ENCODE measurements at places on chromosomes 5 and 9.

DNA sequence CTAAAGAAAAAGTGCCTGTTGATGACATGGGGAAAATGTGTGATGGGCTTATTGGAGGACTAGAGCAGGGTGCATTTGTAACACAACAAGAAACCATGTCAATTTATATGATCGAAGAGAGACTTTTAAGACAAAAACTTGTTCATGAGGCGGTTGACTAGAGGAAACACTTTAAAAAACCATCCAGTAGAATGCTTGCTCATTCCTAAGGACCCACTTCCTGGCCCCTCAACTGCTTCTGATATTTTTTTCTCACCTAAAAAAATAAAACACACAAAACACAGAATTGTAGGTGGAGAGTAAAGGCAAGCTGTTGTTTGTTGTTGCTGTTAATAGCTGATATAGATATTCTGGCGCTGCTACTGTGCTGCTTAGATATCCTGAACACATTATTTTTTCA, 50.6 kb downstream of the SPIN1 start:
- no peak for DNase-seq

- DNase-seq, result no peak
Observed at GRCh38 chr9:120257483-120257882, 322.5 kb downstream of the CDK5RAP2 start.

- no peak for DNase-seq
Observed at GRCh38 chr9:133430244-133430643, 8.1 kb downstream of the ADAMTS13 start.

- DNase-seq, result no peak
Observed at GRCh38 chr5:16914108-16914435, 22.0 kb downstream of the MYO10 start.

- no peak for DNase-seq
Observed at GRCh38 chr9:126607086-126607485, 6.6 kb upstream of the LMX1B start.

GRCh38 chr9:76475686-76476085, 16.7 kb downstream of the GCNT1 start:
- no peak for DNase-seq

GRCh38 chr9:80794197-80794596, 895.1 kb downstream of the TLE1 start:
- DNase-seq, result no peak

DNA sequence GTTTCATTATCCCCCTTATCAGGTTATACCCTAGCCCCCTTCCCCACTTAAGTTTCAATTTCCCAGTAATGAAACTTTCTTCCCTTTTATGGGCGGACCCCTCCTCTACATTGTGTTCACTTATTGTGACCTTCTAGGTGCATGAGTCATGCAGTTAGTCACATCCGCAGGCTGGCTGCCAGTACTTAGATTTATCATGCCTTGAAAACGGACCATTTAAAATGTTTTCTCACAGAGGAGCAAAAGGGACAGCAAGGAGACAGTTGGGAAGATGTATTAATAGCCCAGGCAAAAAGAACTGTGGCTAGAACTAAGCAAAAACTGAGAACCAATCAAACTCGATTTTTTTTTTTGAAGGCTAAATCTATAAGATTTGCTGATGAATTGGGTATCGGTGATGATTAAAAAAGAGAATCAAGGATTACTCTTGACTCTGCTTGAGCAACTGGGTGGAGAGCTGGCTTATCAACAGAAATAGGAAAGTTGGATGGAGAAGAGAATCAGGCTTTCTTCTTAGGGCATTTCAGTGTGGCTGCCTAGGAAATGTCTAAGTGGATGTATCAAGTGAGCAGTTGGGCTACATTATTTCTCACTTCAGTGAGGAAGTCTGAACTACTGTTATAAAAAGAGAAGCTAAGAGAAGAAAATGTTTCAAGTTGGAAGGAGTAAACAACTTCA, 615.0 kb downstream of the HINT1 start:
- no peak for DNase-seq

- no peak for DNase-seq
Observed at GRCh38 chr5:165809914-165810313, 2304.5 kb downstream of the MAT2B start.

- no peak for DNase-seq
Observed at GRCh38 chr5:176697934-176698538, 50.8 kb downstream of the TSPAN17 start.

DNA sequence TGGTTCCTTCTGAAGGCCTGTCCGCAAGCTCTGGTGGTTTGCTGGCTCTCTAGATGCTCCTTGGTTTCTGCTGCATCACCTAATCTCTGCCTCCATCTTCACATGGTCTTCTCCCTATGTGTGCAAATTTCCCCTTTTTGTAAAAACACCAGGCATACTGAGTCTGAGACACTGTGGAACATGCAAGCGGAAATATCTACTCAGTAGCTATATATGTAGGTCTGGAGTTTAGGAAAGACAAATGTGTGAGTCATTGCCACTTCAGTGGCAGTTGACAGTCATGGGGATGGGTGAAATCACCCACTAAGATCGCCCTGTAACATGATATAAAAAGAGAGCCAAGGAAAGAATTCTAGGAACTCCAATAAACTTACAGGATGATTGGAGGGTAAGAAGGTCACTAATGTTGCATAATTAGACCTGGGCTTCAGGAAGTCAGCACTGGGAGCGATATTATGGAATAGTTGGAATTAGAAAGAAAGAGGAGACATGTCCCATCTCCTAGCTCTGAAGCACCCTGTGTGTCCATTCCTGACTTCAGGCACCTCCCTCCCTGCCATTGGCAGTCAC, 22.7 kb upstream of the UBLCP1 start:
- no peak for DNase-seq

DNA sequence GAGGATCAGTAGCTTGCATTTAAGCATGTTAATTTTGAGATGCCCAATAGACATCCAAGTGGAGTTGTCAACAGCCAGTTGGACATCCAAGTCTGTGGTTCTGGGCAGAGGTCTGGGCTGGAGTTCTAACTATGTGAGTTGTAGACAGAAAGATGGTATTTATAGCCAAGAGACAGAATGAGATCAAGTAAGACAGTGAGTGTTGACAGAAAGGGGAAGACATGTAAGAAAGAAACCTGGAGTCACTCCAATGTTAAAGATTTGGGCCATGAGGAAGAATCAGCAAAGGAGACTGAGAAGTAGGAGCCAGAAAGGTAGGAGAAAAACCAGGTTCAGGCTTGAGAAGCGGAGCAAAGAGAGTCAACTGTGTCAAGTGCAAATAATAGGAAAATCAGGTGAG, 95.5 kb upstream of the PUM3 start:
- no peak for DNase-seq

DNA sequence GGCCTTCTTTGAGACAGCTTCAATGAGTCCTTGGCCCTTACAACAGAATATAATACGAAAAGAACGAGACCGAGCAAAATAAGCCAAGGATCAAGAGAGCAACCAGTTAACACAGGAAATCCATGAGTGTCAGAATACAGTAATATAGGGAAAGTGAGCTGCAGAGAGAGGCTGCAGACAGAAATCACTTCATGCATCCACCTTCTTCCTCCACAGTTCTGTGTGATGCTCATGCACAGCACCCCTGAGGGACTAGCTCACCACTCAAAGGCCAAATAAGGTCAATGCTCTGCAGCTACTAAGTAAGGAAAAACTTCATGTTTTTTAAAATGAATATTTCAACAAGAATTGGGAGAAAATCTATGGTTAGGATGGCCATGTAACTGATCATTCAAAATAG, 257.1 kb downstream of the MCTP1 start:
- no peak for DNase-seq

- no peak for DNase-seq
Observed at GRCh38 chr5:37888476-37888875, 48.6 kb upstream of the GDNF start.

DNA sequence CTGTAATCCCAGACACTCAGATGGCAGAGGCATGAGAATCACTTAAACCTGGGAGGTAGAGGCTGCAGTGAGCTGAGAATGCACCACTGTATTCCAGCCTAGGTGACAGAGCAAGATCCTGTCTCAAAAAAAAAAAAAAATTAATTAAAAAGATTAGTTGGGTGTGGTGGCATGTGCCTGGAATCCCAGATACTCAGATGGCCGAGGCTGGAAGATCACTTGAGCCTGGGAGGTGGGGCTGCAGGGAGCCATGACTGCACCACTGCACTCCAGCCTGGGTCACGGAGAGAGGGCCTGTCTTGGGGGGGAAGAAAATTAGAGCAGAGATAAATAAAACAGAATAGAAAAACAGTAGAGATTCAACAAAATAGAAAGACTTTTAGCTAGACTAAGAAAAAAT, 34.9 kb downstream of the UBTD2 start:
- no peak for DNase-seq

DNA sequence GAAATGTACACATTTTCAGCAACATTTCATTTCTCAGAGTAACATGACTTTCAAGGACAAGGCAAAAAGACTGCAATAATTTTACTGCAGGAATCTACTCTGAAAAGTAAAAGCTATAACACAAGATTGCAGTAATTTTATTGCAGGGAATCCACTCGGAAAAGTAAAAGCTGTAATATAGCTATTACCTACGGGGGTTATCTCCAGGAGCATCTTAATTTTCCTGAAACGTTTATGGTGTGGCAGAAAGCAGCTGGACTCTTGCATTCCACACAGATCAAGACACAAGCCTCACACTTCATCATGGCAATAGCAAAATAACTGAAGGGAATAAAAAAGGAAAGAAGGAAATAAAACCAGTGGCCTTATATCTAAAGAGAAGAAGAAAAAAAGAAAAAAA, 171.2 kb downstream of the TSSK1B start:
- no peak for DNase-seq

DNA sequence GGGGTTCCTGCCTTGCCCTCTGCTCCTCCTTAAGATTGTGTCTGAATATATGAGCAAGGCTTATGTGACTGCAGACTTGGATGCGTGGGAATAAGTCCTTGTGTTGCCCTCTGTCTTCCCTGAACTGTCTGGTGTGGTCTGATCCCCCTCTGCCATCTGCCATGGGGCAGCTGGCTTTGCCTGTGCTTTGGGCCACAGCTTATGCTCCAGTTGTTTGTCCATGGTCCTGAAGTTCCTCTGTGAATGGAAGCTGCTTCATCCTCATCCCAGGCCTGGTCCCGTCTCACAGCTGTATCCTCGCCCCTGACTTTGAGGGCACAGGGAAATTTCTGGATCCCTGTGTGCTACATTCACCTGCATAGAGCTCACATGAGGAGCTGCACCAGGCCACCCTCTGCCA, 14.7 kb downstream of the IL31RA start:
- no peak for DNase-seq

GRCh38 chr9:84500826-84501225, 160.3 kb upstream of the SLC28A3 start:
- DNase-seq, result no peak

DNA sequence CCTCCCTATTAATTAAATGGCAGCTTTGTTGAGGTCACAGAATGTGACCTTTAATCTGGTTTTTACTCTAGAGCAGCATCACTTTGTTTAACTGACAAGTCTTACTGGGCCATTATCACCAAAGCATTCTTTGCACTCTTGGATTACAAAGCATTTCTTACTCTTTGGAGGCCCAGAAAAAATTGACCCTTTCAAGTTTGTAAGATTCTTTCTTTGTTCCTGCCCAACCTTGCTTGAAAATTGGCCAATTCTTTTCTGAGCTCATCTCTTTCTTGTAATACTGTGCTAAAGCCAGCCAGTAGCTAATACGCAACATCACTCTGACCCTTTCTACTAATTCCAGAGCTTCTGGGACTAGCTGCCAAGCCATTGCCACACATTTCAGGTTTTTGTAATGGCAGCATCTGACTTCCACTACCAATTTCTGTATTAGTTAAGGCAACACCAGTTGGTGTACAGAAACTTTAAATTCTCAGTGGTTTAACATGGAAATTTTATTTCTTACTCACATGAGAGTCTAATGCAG, 131.6 kb downstream of the PRDM6 start:
- DNase-seq, result no peak

DNA sequence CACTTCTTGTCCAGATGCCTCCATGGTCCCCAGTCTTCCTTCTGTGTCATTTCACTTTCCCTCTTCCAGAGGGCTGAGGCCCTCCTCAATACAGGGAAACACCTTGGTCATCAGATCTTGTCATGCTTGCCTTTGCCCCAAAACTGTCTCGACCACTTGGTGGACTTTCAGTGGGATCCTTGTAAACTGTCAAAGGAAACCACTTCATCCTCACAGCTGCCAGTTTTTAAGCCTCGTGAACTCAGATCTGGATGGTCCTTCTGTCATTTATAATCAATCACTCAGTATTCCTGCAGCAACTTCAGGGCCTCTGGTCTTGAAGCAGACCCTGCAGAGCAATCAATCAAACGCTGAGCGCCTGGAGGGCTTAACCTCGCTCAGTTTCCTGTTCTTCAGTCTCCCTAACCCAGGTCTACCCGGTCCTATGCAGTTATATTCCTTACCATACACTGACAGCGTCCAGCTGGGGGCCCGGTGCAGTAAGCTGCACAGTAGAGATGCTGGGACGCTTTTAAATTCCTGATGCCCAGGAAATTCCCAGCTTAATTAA, 74.6 kb downstream of the GOLPH3 start:
- no peak for DNase-seq

DNA sequence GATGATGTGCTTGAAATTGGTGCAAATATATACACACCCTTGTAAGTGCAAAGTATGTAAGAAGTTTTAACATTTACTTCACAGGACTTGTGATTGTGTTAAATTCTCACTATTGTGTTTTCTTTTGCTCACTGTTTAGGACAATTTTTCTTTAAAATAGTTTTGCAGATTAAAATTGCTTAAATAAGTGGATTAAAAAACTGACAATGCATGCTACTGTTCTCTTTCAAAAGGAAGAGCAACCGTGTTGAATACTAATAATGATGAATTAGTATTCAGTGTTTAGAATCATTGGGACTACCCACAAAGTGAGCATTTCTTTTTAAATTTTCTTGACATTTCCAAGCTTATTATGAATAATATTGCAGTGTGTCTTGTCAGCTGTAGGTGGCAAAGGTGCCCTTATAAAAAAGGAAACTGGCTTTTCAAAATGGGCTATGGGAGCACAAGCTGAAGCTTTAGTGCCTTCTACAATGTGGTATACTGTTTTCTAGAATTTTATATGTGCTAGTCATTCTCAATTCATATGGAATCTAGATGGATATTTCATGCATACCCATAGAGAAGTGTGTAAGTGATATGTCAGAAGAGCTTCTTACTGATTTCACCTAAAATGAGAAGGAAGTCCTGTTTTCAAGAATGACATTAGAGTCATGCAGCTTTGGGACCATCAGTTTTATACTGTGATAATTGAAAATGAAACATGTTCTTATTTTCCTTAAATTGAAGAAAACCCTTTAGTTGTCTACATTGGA, 35.4 kb downstream of the SREK1 start:
- DNase-seq, result no peak

DNA sequence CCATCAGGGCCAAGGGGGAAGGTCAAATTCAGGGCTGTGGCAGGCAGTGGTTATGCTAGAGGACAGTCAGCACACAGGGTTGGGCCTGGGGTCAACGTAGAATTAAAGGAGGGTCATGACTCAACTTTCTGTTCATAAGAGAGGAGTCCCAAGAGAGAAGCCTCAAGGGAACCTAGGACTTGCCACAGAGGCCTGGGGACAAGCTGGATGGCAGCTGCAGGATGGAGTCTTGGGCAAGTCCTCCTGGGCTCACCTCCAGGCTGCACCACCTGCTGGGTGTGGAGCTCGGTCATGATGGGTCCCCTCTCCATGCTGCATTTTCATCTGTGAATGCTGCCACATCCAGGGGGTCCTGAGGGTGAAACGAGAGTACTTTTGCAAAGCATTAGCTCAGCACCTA, 9.0 kb upstream of the WNK2 start:
- DNase-seq, result no peak
